Thoracic aorta (tissue), 2 donors: ENCODE measurements at places on chromosomes 7 and 10.

- no peaks in the 10 kb centered on the region for H3K27me3 ChIP-seq
- H3K36me3 ChIP-seq = no peaks in the 10 kb centered on the region
- DNase-seq = no peak
- no peak overlapping the region for H3K4me3 ChIP-seq
- no peak overlapping the region for H3K27ac ChIP-seq
- no peaks in the 10 kb centered on the region for H3K4me1 ChIP-seq
Observed at GRCh38 chr10:121059351-121059750, 208.2 kb downstream of the WDR11 start.

DNA sequence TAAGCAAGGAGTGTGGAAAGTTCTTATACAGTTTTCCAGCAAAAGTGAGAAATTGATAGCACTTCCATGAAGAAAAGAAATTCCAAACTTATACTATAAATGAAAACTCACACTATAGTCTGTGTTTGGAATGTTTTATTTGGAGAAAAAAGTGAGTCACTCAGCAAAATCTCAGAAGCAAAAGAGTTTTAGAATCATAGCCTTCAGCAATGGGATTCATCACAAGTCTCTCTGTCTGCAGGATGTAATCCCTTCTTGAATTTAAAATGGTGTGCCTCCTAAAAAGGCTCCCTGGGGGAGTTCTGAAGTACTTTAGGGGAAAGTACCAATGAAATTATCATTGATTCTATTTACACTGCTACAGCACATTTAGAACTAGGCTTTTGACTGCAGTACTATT, 756.4 kb downstream of the XPNPEP1 start:
- no peak overlapping the region for H3K4me3 ChIP-seq
- H3K4me1 ChIP-seq = no peaks in the 10 kb centered on the region
- no peaks in the 10 kb centered on the region for H3K27me3 ChIP-seq

- peaks cover 26% of the 10 kb centered on the region for H3K4me1 ChIP-seq
- DNase-seq = no peak
- H3K27me3 ChIP-seq = no peaks in the 10 kb centered on the region
- H3K4me3 ChIP-seq = no peak overlapping the region
- no peaks in the 10 kb centered on the region for H3K36me3 ChIP-seq
- no peak overlapping the region for H3K27ac ChIP-seq
Observed at GRCh38 chr7:85065306-85065705, 121.5 kb downstream of the SEMA3D start.

DNA sequence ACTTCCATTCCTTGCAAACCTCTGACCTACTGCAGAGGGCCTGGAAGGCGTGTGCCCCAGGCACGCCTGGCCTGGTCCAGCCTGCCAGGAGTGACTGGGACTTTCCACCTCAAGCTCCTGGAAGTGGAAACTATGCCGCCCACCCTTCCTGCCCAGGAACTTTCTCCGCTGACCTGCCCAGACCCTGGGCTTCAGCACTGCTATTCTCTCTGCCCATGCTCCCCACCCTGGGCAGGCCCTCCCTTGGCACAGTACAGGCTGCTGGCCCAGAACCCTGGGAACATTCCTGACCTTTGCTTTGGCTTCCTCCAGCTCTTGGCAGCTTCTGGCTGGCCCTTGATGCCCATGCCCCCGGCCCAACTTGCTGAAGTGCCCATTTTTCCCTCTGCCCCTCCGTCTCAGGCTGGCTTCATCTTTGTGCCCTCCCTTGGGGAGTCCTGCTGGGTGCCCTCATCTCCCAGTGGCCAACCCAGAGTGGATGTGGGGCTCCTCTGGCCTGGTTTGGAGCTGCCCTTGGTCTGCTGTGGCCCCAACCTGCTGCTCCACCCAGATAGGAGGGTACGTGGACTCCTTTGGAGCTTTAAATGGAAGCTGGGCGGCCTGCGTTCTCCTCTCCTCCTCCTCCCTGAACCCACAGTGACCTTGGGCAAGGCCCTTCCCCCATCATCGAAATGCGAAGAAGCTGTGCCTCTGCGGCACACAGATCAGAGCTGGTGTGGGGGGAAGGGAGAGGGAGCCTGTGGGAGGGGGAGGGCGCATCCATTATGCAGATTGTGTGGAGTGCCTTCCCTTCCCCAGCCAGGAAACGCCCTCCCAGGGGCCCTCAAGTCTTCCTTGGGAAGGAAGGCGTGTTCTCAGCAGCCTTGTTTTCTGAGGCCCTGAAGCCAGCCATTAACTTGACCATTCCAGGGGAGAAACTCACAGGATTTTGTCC, 3.4 kb downstream of the MMRN2 start:
- H3K4me3 ChIP-seq = peak overlapping the region; percentile 35
- DNase-seq = peak; percentile 36
- no peaks in the 10 kb centered on the region for H3K27me3 ChIP-seq
- peak overlapping the region; percentile 97 for H3K27ac ChIP-seq

DNA sequence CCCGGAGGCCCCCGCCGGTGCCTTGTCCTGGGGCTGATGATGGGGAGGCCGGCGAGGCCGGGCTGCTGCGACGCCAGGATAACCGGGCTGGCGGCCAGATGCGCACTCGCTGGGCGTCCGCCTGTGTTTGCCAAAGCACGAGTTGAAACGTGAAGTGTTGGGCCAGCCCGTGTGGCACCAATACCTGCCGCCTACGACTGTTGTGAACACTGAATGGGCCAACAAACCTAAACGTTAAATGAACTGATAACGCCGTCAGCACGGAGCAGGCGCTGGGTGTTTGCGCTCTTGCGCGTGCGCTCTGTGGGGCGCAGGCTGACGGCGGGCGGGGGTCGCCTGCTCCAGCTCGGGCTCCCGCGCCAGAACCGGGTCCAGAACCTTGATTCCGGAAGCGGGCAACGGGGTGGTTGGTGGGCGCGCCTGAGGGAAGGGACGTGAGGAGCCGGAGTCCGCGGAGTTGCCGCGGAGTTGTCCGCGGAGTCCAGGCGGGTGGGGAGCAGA, 658 bp downstream of the CYP2E1 start:
- H3K4me1 ChIP-seq = peaks cover 20% of the 10 kb centered on the region
- no peak overlapping the region for H3K27ac ChIP-seq
- H3K36me3 ChIP-seq = no peaks in the 10 kb centered on the region
- DNase-seq = no peak
- H3K27me3 ChIP-seq = no peaks in the 10 kb centered on the region

DNA sequence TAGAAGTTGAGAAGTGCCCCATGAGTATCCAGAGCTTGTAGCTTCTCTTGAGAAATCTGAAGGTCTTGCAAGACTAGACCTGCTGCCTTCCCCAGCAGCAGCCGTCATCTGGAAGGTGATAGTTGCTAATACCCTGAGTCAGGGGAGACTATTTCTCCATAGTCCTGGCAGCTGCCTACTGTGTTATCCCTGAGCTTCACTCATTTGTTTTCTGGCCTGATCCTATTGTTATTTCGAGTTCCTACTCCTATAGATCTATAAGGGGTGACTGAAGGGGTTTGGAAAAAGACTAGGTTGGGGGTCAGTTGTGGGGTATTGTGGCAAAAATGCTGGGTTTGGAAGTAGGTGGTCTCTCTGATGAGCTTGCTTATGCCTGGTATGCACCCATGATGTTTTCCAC, 297.8 kb downstream of the CNTNAP2 start:
- H3K4me3 ChIP-seq = no peak overlapping the region
- H3K27ac ChIP-seq = no peak overlapping the region
- no peak for DNase-seq

DNA sequence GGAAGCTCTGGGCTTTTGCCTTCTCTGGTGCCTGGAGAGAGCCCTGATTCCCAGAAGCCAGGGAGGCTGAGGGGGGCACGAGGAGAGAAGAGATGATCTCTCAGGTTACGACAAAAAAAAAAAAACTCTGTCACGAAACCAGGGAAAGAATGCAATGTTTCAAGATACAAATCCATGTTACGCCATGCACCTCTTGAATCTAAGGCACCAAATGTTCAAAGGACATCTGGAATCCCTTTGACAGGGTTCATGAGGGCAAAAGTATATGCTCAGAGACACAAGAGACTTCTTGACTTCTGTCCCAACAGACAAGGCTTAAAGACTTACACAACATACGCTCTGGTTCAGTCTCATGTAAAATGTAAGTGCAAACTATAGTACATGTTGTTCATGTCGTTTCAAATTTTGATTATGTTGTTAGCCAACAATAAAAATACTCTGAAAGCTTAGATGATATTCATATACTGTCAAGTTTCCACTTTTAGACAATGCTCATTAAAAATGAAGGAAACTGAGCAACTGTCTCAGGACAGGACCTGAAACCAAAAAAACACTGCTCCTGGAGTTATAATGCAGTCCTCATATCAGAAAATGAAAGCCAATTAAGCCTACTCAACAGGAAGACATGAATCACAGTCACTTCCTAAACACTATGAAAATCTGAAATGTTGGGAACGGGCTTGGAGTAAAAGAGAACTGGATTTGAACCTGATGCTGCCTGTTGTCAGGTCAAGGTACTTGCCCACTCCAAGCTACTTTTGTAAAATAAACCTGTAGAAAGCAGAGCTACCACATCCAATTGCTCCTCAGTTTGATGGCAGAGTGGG, 72.3 kb downstream of the CHCHD3 start:
- no peak overlapping the region for H3K27ac ChIP-seq
- no peak overlapping the region for H3K4me3 ChIP-seq
- no peak for DNase-seq
- H3K4me1 ChIP-seq = no peaks in the 10 kb centered on the region
- H3K36me3 ChIP-seq = no peaks in the 10 kb centered on the region

GRCh38 chr7:138105221-138105620, 29.0 kb downstream of the AKR1D1 start:
- no peak for DNase-seq
- H3K36me3 ChIP-seq = no peaks in the 10 kb centered on the region
- H3K27ac ChIP-seq = no peak overlapping the region
- no peaks in the 10 kb centered on the region for H3K4me1 ChIP-seq

DNA sequence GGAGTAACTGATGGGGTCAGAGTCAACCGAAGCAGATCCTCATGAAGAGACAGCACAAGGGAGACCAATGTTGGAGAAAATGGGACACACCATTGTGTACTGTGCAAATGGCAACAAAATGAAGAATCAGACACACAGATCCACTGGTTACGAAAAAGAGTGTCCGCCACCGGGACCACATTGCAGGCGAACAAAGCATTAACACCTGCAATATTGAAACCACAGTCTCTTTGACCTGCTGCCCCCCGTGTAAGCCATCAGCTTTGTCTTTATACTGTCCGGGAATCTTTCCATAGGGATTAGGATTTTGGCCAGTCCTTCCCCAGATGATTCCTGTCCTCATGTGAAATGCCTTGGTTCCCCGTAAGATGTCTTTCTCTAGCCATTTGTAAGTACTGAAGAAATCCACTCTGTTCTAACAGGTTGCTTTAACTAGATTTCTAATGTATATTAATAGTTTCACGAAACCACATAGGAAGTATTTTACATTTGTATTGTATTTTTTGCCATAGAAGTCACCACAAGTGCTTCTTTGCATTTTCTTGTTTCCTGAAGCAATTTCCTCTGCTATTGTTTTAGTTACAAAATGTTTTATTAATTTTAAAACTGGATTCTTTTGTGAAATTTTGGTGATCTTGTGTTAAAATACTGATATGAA, 140.8 kb upstream of the NFE2L3 start:
- no peak overlapping the region for H3K4me3 ChIP-seq
- no peaks in the 10 kb centered on the region for H3K4me1 ChIP-seq
- no peaks in the 10 kb centered on the region for H3K27me3 ChIP-seq
- no peak for DNase-seq
- no peak overlapping the region for H3K27ac ChIP-seq
- no peaks in the 10 kb centered on the region for H3K36me3 ChIP-seq

DNA sequence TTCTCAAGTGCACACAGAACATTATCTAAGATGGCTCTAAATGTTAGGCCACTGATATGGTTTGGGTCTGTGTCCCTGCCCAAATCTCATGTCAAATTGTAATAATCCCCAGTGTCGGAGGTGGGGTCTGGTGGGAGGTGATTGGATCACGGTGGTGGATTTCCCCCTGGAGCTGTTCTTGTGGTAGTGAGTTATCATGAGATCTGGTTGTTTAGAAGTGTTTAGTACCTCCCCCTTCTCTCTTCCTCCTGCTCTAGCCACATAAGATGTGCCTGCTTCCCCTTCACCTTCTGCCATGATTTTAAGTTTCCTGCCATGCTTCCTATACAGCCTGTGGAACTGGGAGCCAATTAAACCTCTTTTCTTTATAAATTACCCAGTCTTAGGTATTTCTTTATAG, 11.2 kb upstream of the GSTK1 start:
- H3K27ac ChIP-seq = no peak overlapping the region
- no peak overlapping the region for H3K4me3 ChIP-seq
- H3K36me3 ChIP-seq = no peaks in the 10 kb centered on the region
- no peaks in the 10 kb centered on the region for H3K27me3 ChIP-seq
- DNase-seq = no peak

DNA sequence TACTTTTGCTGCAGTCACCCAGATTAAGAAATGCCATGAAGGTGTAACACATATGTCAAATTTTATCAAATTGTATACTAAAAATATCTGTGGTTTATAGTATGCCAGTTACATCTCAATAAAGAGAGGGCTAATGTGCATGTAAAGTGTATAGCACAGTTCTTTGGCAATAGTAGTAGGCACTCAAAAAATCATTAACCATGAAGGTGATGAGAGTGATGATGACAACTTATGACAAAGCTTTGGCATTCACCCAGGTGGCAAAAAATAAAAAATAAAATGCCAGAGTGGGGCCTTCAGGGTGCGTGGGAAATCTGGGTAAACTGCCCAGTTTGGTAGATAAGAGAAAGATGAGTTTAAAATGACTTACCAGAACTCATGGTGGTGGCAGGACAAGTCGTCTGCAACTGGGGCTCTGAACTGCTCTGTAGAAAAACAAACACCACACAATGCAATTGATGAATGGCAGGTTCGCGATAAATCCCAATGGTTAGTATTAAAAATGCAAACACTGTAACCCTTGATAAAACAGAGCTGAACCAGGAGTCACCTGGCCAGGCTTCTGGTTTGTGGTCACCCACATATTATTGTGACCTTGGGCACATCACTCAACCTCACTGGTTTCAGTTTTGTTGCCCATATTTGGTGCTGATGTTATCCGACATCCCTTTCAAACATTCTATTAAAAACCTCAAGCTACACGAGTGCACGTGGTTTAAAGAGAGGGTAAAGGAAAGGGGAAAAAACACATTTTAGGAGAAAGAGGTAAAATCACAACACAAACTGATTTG, 120.2 kb downstream of the SORBS1 start:
- H3K36me3 ChIP-seq = peaks cover 47% of the 10 kb centered on the region
- no peak for DNase-seq
- peak overlapping the region; percentile 89 for H3K27ac ChIP-seq
- peaks cover 96% of the 10 kb centered on the region for H3K4me1 ChIP-seq
- no peaks in the 10 kb centered on the region for H3K27me3 ChIP-seq

DNA sequence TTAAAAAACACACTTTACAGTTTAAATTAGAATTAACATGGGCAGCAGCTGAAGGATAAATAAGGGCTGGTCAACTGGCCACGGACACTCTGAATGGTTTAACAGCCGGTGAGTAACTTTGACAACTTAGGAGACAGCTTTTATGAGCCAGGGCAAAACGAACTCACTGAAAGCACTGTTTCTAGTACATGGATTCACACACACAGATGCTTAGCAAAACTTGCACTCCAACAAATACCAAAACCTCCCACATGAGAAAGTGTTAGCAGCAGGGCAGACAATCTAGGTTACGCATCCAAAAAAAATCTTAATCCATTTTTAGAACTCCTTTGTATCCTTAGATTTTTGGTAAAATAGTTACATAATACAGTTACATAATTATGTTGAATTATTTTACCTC, 486.4 kb downstream of the PHTF2 start:
- H3K27me3 ChIP-seq = no peaks in the 10 kb centered on the region
- H3K4me1 ChIP-seq = peaks cover 19% of the 10 kb centered on the region
- H3K4me3 ChIP-seq = no peak overlapping the region
- H3K27ac ChIP-seq = no peak overlapping the region
- H3K36me3 ChIP-seq = no peaks in the 10 kb centered on the region

GRCh38 chr7:119545118-119545517, 727.9 kb upstream of the KCND2 start:
- H3K27ac ChIP-seq = no peak overlapping the region
- DNase-seq = no peak
- H3K27me3 ChIP-seq = no peaks in the 10 kb centered on the region
- no peak overlapping the region for H3K4me3 ChIP-seq
- no peaks in the 10 kb centered on the region for H3K4me1 ChIP-seq
- no peaks in the 10 kb centered on the region for H3K36me3 ChIP-seq
